ENCODE measurements at places on chromosomes 5 and 9. TPM values are rescaled to one million over a fixed set of nuclear protein-coding genes. Genes with fewer than 3 reads are reported as not detected.
A peak's percentile ranks its signal among the peaks of the same experiment; 100 is the strongest.

The TLE1 gene
- 68.2 TPM for total RNA-seq

The GRXCR2 gene
- not detected for total RNA-seq

The PDE8B gene
- 1.3 TPM for total RNA-seq

The LHX3 gene
- not detected for total RNA-seq

The PTGR1 gene
- total RNA-seq, result 14.6 TPM

The PCDHGB6 gene
- 5.4 TPM for total RNA-seq

DNA sequence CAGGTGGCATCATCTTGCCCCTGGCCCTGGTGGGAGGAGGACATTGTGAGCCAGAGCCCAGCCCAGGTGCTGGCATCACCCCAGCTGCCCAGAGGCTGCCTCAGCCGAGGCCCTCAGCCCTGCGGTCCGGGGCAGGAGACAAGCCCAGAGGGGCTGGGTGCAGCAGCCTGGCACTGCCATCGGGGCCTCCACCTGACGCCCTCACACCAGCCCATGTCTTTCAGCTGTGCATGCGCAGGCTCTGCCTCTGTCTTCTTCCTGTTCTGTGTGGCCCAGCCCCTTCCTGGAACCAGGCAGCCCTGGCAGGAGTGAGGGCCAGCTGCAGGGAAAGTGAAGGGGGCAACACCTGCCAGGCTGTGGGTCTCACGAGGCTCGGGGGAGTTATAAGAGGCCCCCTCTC is 4.8 kb upstream of the CEL start:
- no peak for DNase-seq

DNA sequence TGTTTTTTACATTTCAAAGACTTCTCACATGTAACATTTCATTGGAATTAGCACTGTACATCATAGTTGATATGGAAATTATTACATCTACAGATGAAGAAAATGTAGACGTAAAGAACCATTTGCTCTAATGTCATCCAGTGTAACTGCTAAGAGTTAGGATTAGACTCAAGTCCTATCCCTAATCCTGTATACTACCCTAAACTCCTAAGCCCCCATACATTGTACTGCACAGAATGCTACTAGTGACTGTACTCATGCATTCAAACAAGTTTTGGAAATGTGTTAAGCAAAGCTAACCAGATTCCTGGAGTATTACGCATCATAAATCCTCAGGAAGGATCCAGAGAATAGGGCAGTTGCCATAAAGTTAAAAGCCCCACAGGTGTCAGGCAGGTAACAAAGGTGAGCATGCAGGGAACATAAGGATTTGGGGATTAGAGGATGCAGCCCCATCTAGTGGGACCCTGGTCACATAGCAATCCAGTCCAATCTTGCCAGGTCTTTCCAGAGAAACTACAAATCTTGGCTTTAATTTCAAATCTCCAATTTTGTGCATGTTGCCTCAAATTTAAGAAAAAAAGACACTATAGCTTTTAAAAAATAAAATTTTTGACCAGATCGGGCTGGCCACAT is 32.0 kb downstream of the HAVCR1 start:
- no peak for DNase-seq

- no peak for DNase-seq
Observed at GRCh38 chr5:96657068-96657467, 5.1 kb upstream of the CAST start.

DNA sequence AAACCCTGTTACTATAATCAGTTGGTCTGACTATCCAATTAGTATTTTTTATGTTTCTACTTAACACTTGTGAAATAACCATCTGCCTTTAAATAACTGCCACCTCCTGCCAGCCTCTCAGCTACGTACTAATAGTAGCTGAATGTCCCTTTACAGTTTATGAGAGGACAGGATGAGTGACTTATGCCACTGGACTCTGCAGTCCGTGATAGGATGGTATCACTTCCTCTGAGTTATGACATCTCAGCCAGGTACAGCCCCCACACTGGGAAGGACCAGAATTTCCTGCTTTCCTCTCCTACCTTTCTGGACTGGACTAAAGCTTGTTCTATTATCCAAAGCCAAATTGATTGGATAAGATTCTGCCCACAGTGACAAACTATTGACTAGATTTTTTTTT is 102.9 kb downstream of the ZFAND5 start:
- no peak for DNase-seq

DNA sequence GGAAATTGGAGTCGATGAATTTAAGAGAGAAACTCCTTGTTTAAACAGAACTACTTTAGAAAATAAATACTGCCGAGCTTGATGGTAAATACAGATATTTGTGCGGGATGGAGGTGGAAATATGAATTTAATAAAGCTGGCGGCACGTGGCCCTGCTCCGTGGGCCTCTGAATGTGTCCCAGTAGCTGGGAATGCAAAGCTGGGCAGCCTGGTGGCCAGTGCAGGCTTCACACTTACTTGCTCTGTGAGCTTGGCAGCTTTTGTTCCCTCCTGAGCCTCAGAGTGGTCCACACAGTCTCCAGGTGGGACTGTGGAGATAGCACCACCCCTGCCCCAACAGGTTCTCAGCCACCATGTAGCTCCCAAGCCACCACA is 45.9 kb downstream of the BARX1 start:
- DNase-seq, result peak; percentile 31

GRCh38 chr9:28064241-28064815 is 491.0 kb upstream of the C9orf72 start:
- no peak for DNase-seq

- DNase-seq, result no peak
Observed at GRCh38 chr5:76524868-76525267, 98.3 kb downstream of the F2RL2 start.

DNA sequence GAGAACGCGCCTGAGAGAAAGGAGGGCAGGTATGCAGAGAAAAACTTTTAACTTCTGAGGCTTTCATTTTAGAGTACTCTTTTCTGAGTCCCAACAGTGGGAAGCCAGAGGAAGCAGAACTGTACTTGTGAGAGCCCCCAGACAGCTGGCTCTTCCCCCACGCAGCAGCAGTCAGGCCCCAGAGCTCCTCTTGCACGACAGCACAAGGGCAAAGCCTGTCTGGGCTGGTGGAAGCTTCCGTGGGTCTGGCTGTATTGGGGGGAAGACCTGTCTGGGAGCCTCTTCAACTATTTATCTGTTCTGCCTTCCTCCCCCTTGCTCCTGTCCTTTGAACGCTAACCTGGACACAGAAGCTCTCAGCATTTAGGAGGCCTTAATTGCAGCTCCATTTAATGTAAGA is 68.2 kb downstream of the THBS4 start:
- DNase-seq, result no peak

DNA sequence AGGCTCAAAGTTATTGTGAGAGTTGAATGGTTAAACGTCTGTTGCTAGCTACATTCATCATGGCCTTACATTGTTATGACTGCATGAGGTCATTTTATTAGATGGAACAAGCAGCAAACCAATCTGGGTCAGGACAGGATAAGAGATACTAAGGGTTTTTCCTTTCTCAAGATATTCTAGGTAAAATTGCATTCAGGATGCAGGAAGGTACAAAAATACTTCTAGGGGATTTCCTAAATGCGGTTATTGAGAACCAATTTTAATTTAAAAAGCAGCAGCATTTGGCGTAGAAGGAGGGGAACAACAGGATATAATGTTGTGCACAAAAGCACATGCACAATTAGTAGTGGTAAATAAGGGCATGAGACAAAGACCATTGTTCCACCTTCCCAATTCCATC is 39.2 kb upstream of the LURAP1L start:
- no peak for DNase-seq

DNA sequence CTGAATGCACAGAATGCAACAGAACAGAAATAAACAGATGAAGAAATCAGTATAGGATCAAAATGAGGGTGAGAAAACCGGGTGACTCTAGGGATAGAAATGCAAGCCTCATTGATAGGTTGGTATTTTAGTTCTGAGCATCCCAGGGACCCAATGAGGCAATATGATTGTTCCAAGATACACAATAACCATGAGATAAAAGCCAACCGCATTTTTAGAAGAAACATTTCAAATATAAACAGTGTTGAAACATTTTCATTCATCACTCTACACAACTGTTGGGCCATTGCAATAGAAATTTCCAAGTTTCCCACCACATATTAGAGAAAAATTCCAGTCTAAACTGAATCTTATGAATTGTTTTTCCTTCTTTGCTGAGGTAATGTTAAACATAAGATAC is 452.3 kb upstream of the PTGER4 start:
- no peak for DNase-seq

DNA sequence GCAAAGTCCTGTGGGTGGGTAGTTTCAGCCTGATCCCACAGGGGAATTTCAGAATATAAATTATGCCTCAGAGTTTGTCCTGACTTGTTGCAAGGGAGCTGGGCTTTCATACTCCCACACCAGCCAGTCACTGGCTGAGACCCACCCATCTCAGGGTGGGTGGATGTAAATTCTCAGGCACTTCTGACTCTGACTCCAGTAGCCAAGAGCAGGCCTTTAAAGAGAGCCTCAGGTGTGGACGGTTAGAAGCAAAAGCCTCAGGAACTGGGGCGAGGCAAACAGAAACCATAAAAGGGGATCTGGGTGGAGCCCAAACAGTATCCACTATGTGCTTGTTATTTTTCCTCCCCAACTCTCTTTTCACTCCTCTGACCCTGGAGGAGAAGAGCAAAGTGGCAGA is 28.6 kb upstream of the FBXW11 start:
- DNase-seq, result peak; percentile 4

DNA sequence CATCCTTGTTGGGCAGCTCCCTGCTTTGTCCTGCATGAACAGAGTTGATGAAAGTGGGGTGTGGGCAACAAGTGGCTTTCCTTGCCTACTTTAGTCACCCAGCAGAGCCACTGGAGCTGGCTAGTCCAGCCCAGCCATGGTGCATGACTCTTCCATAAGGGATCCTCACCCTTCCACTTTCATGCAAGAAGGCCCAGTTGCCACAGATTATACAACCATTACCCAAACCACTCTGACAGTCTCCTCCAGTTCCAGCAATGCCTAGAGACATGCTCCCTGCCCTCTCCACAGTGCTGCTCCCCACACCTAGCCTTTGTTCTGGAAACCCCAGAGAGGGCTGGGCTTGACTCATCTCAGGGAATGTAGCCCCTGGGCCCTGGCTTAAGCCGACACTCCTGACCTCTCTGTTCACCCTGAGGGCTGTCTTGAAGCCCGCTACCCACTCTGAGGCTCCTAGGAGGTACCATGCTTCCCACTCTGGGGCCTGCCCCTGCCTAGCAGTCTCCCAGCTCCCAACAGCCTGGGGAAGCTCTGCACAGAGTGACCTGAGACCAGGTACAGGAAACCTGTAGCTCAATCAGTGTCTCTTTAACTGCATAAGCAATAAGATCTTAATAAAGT is 3.9 kb downstream of the SLC35A4 start:
- DNase-seq, result no peak

DNA sequence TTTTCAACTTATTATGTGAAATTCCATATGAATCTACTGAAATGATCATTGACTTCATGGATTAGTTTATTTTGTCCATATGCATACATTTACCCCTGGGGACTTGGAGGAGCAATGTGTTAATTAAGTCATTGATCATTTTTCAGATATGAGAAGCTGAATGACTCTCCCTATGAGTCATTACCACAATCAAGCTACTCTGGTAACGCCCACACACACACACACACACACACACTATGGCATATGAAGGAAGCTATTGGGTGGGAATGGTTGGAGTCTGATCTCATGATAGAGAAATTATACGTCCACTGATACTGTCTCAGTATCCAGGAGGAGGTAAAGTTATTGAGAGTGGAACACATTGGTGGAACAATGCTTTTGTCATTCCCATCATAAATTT is 528.9 kb downstream of the AGTPBP1 start:
- DNase-seq, result no peak

GRCh38 chr9:120284821-120285220 is 295.1 kb downstream of the CDK5RAP2 start:
- DNase-seq, result no peak

- no peak for DNase-seq
Observed at GRCh38 chr9:3804103-3804502, 278.3 kb upstream of the RFX3 start.

DNA sequence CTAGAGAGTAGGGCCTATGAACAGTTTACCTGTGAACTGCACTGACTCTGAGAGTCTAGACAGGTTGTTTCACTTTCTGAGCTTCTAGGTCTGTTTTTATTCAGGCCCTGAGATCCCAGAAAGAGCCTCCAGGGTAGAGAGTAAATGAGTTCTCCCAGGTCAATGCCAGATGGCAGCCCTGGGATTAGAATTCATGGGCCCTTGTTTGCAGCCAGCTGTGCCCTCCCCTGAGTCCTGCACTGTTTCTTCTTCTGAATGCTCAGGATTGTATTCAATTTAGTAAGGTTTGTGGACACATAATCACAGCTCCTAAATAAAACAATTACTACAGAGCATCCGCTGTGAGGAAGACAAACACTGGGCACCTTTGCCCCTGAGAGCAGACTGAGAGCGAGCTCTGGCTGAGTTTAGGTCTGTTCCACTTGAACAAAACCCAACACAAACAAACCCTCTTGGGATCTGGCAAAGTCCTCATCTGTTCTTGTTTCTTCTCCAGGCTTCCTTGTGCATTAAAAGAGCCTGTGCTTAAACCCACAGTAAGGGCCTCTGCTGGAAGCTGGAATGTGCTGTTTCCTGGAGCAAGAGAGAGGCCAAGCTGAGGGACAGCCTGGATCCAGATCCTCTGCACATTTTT is 29.9 kb downstream of the FAM219A start:
- DNase-seq, result no peak

GRCh38 chr5:36300927-36301540 is 668 bp downstream of the RANBP3L start:
- DNase-seq, result no peak

DNA sequence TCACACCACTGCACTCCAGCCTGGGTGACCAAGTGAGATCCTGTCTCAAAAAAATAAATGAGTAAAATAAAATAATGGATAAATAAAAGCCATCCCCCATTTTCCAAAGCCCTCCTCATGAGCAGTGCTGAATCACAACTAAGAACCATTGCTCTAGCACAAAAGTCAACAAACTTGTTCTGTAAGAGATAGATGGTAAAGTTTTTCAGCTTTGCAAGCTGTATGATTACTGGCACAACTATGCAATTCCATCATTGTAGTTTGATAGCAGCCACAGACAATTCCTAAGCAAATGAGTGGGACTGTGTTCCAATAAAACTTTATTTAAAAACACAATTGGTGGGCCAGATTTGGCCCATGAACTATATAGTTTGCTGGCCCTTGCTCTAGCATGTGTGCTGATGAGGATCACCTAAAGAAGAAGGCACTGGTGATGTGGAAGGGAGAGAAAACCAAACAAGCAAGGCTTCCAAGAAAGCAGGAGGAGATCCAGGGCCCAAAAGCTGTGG is 64.6 kb downstream of the NEURL1B start:
- DNase-seq, result peak; percentile 1

GRCh38 chr5:32565145-32565544 is 20.2 kb upstream of the SUB1 start:
- DNase-seq, result no peak

- no peak for DNase-seq
Observed at GRCh38 chr9:15722888-15723287, 170.0 kb downstream of the CCDC171 start.

- DNase-seq, result no peak
Observed at GRCh38 chr9:88767504-88767790, 223.8 kb upstream of the S1PR3 start.

- DNase-seq, result peak; percentile 63
Observed at GRCh38 chr9:133778336-133779013, 40.3 kb upstream of the SARDH start.
